Body of pancreas (tissue), 4 donors: ENCODE measurements at places on chromosomes 2 and 18.

GRCh38 chr2:215080545-215080944 lies 57.9 kb downstream of the ABCA12 start:
- DNase-seq, result no peak

DNA sequence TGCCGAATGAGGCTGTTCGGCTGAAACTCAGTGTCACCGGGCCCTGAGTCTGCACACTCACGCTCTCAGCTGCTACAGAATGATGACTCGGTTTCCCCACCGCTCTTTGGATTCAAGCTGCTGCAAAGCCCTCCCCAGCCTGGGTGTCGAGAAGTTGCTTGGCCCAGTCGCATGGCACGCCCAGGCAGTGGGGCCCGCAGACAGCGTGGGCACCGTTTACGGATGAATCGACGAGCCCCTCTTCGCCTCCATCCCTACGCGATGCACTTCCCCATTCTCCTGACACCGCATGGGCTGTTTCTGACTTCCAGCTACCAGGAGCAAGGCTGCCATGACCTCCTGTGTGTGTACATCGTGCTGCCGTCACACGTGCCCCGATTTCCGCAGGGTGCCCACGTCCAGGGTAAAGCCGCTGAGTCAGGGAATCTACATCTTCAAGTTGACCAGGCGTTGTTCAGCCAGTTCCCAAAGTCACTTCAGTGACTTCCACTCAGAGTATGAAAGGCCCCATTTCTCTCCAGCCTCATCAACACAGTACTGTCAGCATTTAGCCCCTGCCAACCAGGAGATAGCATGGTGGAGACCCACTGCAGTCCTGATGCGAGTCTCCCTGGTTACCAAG lies 60.3 kb upstream of the GPC1 start:
- DNase-seq, result no peak

DNA sequence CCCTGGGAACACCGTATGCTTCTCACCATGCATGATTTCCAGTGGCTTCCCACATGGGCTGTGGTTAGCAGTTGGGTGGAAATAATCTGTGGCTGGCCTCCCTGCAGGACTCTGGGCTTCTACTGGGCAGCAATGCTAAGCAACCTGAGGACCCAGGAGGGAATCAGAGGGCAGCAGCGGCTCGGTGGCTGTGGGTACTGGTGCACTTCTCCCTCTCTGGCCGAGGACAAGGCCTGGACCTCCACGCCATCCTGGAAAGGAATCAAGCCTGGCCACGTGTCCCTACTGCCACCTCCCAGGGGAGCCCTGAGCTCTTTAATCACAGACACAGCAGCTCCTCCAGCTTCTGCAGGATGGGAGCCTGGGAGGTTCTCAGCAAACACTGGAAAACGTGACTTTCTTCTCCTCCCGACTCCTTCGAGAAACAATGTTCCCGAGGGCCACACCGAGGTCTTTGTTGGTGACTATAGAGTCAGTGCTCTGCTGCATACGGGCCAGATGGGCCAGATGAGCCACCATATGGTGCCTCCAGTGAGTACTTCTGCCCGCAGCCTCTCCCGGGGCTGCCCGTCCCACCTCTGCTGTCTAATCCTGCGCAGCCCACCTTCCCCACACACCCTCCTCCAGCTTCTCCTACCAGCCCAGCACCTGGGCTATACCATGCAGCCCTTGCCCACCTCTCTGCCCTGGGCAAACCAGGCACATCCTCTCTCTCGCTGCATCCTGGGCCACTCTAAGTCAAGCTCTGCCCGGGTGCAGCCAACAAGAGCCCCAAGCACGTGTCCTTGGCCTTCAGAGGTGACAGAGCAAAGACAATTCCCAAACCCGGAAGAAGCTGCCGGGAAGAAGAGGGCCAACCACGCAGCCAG lies 42.8 kb upstream of the OTOS start:
- no peak for DNase-seq

GRCh38 chr2:113252047-113252590 lies 26.6 kb downstream of the PAX8 start:
- DNase-seq, result no peak

DNA sequence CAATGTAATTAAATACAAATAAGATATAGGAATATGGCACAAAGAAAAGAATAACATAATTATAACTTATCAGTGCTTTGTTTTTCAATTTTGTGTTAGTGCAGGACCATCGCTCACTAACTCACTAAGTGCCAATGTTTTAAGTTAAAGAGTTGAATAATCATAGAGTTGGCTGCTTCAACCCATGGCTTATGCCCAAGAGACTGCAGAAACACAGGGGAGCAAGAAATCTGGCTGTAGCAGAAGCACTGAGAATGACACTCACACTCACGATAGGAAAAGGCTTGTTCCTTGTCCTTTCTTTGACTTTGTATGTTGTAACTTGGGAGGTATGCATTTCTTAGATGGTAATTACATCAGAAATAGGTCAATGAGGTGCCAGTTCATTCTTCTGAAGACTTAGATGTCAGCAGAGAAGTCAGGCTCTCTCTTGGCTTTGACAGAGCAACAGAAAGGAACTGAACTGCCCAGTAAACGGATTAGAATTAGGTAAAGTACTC lies 852.2 kb downstream of the LRRTM4 start:
- no peak for DNase-seq

GRCh38 chr2:173229086-173229485 lies 125.6 kb upstream of the CDCA7 start:
- DNase-seq, result no peak

GRCh38 chr2:381181-381580 lies 93.3 kb upstream of the ALKAL2 start:
- no peak for DNase-seq

DNA sequence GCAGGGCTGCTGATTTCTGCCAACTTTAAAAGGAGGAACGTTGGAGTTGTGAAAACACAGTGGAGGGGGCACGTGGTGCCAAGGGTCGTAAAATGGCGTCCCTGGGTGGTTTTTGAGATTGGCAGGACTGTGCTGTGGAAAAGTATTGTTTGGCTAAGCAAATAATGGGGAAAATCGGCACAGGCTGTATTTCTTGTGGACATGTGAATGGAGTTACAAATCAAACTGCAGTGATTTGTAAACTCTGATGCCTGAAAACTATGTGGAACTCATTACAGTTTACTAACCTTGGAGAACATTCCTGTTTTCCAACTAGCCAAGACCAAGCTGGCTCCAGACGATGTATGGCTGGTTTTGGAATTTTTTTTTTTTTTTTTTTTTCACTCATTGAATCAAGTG lies 68.7 kb downstream of the KCTD1 start:
- DNase-seq, result no peak

- DNase-seq, result peak; percentile 70
Measured at GRCh38 chr2:29196792-29197788, 81.9 kb downstream of the CLIP4 start.

DNA sequence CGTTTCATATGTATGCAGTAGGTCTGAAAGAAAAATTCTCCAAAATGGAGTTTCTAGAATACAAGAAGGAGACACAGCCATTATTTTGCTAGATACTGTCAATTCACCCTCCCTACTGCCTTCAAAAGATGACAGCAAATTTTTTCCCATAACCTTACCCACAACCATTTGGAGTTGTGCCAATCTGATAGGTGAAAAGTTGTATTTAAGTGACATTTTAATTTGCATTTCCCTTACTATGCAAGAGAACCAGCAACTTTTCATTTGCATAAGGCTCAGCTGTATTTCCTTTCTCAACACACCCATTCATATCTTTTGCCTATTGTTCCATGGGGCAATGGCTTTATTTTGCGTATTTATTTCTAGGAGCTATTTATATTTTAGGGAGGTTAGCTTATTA lies 31.4 kb upstream of the IL18RAP start:
- no peak for DNase-seq

DNA sequence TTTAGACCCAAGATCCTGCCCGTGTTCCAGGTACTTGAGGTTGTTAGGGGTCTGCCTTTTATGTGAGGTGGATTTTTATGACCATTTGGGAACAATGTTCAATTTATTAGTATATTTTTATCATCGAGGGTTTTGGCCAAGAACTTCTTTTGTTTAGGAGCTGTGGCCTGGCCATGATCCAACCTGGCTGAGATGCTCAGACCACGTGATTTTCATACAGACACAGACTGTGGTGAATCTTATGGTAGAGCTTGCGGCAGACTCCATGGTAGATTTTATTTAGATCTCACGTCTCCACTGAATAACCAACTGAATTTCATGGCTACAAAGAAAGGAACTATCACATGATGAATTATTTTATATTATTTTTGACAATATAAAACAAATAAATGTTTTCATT lies 405.5 kb upstream of the VWC2L start:
- no peak for DNase-seq

- DNase-seq, result no peak
Measured at GRCh38 chr2:233380995-233381637, 26.8 kb downstream of the DGKD start.

- peak; percentile 93 for DNase-seq
Measured at GRCh38 chr2:65432227-65433190, at the start of gene SPRED2. SPRED2 (minus strand) TSS chr2:65432599; CDS start chr2:65431987, 612 bp downstream.

DNA sequence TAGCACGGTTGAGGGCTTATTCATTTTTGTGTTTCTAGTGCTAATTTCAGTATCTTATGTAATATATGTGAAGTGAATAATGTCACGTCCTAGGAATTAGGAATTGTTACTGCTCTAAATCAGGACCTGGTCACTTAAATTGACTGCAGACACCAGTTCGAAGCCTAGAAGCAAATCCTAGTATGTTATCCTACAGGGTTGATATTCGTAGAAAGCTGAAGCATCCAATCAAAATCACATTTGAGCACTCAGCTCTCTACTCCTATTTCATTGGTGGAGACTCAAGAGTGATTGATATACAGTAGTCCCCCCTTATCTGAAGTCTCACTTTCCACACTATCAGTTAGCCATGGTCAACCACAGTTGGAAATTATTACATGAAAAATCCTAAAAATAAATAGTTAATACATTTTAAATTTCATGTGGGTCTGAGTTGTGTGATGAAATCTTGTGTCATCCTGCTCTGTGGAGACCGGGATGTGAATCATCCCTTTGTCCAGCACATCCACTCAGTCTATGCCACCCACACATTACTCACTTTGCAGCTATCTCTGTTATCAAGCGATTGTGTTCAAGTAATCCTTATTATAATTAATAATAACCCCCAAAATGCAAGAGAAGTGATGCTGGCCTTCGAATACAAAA lies 35.2 kb upstream of the SCN9A start:
- DNase-seq, result no peak

- no peak for DNase-seq
Measured at GRCh38 chr2:126463892-126464674, 191.9 kb upstream of the GYPC start.

- no peak for DNase-seq
Measured at GRCh38 chr18:49009661-49010060, 58.9 kb upstream of the SMAD7 start.

- no peak for DNase-seq
Measured at GRCh38 chr2:161061786-161062185, 98.4 kb upstream of the TANK start.

GRCh38 chr2:216710551-216711301 lies 15.4 kb upstream of the IGFBP5 start:
- DNase-seq, result peak; percentile 27

GRCh38 chr2:177783835-177784744 lies 288.5 kb downstream of the PDE11A start:
- no peak for DNase-seq

DNA sequence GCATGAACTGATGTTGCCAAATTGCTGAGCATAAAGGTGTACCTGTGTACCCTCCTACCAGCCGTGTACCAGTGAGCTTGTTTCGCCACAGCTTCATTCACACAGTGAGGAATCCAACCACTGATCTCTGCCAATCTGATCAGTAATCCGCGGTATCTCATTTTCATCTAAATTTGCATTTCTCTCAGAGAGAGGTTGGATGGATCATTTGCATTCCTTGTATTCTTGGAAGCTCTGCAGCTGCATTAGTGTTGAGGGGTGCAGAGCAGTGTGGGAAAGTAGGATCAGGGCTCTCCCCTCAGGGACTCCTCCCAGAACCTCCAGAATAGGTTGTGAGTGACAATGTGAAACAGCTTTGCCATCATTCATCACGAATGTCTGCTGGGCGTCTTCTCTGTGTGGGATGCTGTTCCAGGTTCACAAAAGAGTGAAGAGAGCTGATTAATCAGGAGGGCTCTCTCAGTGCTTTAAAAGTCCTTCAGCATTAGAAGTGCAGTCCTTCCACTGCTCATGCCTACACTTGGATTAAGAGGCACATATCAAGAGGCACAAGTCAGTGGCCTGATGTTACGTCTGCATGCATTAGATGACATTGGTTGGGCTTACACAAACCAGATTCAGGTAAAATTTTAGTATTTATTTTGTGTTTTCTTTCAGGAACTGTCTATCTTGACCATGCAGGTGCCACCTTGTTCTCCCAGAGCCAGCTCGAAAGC lies 7.5 kb downstream of the MOCOS start:
- DNase-seq, result no peak

GRCh38 chr2:142707318-142707717 lies 170.1 kb upstream of the KYNU start:
- no peak for DNase-seq

DNA sequence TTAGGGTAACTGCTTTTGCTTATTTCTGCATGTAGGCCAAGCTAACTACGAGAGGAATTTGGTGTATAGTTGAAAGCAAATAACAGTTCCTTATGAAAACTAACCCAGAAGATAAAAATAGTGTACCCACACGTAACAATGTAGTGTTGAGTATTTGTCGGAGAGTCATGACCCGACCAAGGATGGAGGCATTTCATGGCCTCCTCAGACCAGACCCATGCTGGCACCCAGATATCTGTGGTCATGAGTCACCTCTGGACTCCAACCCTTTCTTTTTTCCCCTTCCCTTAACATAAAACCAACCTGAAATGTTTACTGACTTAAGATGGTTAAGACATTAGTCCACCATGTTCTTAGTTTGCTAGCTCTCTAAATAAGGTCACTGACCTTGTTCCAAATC lies 318.7 kb downstream of the NOL4 start:
- DNase-seq, result no peak

- no peak for DNase-seq
Measured at GRCh38 chr2:148122788-148123187, 101.9 kb downstream of the MBD5 start.

- DNase-seq, result peak; percentile 13
Measured at GRCh38 chr2:100799686-100800085, 20.3 kb upstream of the NPAS2 start.

GRCh38 chr2:227143895-227144294 lies 20.1 kb downstream of the COL4A4 start:
- DNase-seq, result no peak

DNA sequence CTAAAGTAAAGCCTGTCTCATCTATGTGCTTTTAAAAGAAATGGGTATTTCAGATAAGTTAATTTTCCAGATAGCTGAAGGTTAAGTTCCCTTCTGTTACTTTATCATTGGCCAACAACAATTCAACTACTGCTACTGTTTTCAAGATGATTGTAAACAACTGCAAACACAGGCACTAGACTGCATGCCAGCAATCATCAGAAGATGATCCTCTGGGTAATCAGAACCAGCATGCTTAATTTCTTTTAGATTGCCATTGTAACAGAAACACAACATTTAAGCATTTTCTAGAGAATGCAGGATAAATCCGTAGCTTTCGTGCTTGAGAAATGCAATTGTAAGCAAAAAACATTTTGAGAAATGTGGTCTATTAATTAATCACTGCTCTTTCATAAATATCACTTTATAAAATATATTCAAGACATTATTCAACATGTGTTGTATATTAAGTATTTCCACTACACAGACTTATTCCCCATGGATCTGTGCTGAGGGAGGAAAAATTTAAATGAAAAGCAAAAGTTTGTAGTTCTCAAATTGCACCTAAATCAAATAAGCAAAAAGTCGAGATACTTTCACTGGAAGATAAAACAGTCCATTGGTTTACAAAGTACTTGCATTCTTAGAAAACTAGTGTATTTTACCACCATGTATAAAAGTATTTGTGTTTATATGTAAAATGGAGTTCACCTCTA lies 133.7 kb downstream of the ATL2 start:
- DNase-seq, result no peak
